Stimulated activated effector memory CD8-positive, alpha-beta T cell treated with anti-CD3 and anti-CD28 coated beads, Interleukin-12 subunit alpha, Interleukin-12 subunit beta, amount 100 ng/mL, for 72 hours (primary cell): ENCODE measurements at places on chromosomes 4 and X.

- no peak for DNase-seq
Measured at GRCh38 chr4:10701702-10702460, 17.3 kb upstream of the CLNK start.

- no peak for DNase-seq
Measured at GRCh38 chrX:70039758-70040157, 10.0 kb downstream of the AWAT2 start.

DNA sequence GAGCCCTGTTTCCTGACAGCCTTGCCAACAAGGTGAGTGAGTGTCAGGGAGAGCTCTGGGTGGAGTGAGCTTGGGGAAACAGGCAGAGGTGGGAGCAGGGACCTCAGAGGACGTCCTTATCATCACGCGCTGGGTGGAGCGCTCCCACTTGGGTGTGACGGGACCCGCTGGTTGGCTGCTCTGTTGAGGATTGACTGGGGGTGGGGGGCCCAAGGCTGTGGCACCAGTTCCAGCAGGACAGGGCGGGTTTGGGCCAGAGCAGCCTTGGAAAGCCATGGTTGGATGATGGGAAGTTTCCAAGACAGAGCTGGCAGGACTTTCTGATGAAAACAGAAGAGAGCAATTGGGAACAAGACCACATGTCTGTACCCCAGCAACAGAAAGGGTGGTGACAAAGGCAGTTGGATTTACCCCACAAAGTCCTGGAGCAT is 3.0 kb upstream of the PCGF3 start:
- no peak for DNase-seq

DNA sequence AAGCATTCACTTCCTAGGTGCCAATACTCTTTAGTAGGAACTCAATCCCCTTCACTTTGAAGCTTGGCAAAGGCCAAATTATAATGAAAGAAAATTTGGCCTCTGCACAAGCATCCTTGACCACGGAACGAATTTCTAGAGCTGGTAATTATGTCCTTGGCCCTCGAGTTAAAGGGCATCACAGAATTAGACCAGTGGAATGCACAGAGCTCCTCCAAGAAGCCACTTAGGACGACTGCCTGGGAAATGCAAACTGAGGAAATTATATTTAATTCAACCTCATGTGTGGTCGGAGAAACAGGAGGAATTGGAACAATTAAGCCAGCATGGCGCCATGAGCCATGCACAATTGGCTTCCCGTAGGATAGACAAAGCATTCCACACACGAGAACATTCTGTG is 59.3 kb downstream of the NLGN4X start:
- DNase-seq = no peak

DNA sequence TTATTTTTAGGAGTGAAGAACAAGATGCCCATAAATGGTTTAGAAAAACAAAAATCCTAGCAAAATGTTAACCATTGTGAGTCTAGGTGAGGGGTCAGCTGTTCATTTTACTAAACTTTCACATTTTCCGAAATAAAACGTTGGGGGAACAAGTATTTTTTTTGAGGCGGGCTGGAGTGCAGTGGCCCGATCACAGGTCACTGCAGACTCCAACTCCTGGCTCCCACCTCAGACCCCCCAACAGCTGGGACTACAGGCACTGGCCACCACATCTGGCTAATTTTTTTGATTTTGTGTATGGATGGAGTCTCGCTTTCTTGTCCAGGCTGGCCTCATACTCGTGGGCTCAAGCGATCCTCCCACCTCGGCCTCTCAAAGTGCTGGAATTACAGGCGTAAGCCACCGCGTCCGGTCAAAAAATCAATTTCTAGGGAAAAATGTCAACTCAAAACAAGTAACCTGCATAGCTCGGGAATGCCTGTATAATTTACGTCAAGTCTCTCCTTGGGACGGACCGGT is 742 bp upstream of the TAF1 start:
- DNase-seq = no peak

GRCh38 chr4:86274642-86275041 is 85.2 kb downstream of the MAPK10 start:
- no peak for DNase-seq

DNA sequence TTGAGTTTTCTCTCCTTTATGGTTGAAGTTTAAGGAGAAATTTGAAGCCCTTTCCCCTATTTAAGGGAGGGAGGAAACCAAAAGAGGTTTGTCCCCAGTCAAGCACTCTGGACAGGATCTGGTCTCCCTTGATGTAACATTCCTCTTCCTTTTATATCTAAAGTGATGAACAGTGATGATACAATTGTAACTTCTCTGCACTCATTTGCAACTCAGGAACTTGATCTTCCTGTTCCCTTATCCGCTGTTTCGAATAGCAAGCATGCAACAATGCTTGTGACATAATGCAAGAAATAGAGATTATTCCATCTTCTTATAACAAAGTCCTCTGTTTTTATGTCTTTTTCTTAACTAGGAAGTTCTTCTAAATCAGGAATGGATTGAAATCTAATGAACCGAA is 18.3 kb downstream of the ALPK1 start:
- DNase-seq = no peak

DNA sequence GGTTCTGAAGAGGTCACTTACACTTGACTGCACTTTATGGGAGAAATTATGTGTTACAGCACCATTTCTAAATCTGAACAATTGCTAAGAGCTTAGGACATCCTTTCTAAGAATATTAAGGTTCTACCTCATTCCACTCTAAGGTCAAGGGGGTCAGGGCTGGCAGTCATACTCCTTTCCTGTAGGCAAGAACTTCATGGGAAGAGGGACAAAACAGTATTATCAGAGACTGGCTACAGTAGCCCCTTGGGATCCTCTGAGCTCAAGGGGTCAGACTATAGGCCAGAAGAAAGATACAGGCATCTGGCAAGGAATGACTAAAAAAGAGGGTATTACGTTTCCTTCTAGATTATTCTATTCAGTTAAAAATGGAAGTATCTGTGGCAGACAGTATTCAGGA is 115.1 kb downstream of the RASL11B start:
- DNase-seq = no peak

DNA sequence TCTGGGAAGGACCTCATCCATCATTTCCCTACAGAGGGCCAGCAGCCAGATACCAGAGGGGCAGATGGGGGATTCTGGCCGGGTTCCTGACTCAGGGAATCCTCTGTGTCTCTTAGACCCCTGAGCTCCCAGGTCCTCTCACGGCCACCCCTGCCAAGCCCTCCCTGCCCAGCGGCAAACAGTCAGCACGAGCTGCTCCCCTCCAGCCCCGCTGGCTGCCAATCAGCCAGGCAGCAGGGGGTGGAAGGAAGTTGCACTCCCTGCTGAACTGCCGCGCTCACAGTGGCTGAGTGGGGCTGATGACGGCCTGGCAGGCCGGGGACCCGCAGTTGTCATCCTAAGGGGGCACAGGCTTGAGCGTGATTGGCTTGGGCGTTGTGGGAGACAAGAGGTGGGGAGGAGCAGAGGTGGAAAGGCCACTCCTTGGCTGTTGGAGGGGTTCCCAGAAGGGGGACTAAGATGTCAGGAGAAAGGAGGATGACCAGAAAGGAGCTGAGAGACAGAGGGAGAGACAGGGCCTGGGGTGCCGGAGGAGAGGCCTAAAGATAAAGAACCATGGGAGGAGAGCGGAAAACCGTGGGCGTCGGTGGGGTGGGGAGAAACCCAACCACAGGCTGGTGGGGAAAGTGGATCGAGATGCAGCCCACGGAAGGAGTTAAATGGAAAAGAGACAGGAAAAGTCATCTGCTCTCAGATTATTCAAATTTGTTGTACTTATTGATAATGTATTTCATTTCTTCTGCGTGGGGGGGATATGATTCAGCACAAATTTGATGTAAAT is 4.4 kb upstream of the CCDC149 start:
- no peak for DNase-seq

- no peak for DNase-seq
Measured at GRCh38 chr4:3651267-3651845, 114.8 kb upstream of the ADRA2C start.

DNA sequence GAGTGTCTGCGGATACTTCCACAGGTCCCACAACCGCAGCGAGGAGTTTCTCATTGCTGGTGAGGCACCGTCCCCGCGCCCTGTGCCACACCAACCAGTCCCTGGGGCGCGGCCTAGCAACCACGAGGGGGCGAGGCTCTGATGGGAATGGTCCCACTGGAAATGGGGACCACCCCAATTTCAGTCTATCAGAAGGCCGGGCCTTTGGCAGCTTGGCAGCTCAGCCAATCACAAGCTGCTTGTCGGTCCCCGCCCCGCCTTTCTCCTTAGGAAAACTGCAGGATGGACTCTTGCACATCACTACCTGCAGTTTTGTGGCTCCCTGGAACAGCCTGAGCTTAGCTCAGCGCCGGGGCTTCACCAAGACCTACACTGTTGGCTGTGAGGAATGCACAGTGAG is 3.0 kb downstream of the TIMP1 start:
- DNase-seq = no peak

DNA sequence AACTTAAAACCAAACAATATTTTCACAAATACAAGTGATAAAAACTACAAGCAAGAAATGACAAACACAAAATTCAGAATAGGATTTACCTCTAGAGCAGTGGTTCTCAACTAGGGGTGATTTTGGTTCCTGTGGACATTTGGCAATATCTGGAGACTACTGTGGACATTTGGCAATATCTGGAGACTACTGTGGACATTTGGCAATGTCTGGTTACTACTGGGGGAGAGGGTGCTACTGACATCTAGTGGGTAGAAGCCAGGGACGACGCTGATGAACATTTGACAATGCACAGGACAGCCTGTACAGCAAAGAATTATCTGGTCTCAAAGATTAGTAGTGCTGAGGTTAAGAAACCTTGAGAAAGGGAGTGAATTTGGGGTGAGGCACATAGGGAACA is 169.8 kb downstream of the CLCN4 start:
- DNase-seq = no peak

DNA sequence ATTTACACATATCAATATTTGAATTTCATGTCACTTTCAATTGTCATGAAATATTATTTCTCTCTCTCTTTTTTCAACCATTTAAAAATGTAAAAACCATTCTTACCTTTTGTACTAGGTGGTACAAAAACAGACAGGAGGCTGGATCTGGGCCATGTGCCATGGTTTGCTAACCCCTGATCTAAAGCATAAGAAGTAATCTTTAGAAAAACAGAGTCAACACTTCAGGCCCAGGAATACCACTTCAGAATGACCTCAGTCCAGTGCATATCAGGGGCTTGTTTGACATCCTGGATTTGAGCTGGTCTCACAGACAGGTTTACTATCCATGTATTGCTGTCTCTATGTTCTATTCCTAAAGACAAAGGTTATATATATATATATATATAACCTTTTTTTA is 102.5 kb downstream of the DCHS2 start:
- no peak for DNase-seq

- DNase-seq = no peak
Measured at GRCh38 chr4:84901173-84901572, 65.3 kb downstream of the WDFY3 start.

DNA sequence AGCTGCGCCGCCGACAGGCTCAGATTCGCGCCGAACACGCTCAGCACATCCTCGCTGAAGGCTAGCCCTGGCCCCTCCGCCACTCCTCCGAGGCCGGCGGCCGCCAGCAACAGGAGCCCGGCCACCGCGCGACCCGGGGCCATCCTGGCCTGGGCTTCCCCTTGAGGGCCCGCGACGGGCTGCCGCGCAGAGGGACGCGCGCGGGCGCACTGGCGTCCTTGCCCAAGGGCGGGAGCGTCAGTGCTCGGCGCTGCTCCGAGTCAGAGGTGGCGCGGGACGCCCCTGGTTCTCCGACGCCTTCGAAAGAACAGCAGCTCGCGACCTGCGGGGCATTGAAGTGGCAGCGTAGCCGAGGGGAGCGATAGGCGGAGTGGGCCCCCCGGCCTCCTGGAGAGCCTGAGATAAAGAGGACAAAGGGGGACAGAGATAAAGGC is 745 bp downstream of the SLC39A8 start:
- DNase-seq = peak; percentile 64

DNA sequence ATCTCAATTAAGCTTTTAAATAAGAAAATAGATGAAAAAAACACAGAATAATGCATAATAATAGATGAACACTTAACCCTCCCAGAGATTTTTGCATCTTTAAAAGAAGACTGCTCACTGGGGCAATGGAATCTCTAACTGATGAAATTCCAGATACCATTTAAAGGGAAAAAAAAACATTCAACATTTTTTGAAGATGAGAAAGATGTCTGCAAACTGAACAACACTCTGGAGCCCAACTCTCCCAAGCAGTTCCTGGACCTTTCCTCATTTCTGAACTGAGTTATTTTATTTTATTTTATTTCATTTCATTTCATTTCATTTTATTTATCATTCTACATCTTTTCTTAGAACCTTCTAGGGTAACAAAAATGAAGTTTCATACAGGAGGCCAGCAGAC is 90.7 kb downstream of the CORIN start:
- DNase-seq = no peak

DNA sequence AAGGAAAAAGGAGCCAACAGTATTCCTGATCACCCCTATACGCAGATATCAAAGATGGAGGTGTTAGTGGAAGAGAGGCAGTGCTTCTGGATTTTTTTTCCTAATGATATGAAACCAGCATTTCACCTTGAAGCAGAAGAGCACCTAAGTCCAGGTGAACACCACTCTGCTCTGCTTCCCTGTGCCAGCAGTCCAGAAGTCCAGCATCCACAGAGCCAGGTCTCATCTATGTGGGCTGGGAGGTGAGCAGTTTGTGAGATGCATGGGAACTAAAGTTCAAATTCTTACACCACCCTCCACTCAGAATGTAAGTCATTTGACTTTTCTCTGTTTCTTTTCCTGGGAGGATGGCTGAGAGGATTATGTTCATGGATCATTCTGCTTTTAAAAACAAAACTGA is 202.6 kb downstream of the RELL1 start:
- DNase-seq = no peak

GRCh38 chr4:128177498-128177897 is 110.1 kb downstream of the PGRMC2 start:
- DNase-seq = no peak

DNA sequence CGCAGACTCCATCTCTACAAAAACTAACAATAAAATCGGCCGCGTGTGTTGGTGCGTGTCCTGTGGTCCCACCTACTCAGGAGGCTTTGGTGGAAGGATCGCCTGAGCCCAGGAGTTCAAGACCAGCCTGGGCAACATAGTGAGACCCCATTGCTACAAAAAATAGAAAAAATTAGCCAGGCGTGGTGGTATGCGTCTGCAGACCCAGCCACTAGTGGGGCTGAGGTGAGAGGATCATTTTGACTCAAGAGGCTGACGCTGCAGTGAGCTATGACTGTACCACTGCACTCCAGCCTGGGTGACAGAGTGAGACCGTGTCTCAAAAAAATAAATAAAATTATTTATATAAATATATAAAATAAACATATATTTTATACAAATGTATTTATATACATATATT is 22.3 kb downstream of the ASMTL start:
- no peak for DNase-seq

- no peak for DNase-seq
Measured at GRCh38 chr4:171667906-171668305, 145.3 kb upstream of the GALNTL6 start.

GRCh38 chr4:4446434-4446833 is 59.5 kb downstream of the NSG1 start:
- no peak for DNase-seq

DNA sequence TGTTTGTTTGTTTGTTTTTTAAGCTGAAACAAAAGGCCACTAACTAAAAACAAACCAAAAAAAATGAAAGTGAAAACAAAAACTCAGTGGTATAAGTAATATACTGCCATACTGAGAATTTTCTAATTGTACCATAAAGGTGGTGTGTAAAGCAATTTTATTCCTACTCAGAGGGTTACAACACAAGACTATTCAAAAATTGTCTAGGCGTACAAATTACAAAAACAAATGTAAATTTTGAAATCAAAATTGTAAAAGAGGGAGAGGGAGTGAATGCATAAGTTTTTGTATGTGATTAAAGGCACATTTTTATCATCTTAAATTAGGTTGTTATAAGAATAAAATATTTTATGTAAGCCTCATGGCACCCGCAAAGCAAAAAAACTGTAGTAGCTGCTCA is 232.6 kb downstream of the STK32B start:
- no peak for DNase-seq
